Epithelial cell of proximal tubule (primary cell): ENCODE measurements at places on chromosomes 3 and 15. TPM values are rescaled to one million over a fixed set of nuclear protein-coding genes. Genes with fewer than 3 reads are reported as not detected.

The OIP5 gene
- total RNA-seq, result 21.8 and 35.4 TPM in 2 replicates

The HRG gene
- not detected in 2 replicates for total RNA-seq

The TMIE gene
- not detected in 2 replicates for total RNA-seq

The ALG1L2 gene
- total RNA-seq, result not detected in 2 replicates

The EMC7 gene
- 37.4 and 49.1 TPM in 2 replicates for total RNA-seq

GRCh38 chr3:53806182-53807116 lies 39.8 kb downstream of the CHDH start:
- peak; percentile 83 for DNase-seq

- DNase-seq, result no peak
Measured at GRCh38 chr3:72655131-72655551, 193.1 kb downstream of the SHQ1 start.

GRCh38 chr3:158882445-158882844 lies 80.6 kb downstream of the MFSD1 start:
- no peak for DNase-seq

DNA sequence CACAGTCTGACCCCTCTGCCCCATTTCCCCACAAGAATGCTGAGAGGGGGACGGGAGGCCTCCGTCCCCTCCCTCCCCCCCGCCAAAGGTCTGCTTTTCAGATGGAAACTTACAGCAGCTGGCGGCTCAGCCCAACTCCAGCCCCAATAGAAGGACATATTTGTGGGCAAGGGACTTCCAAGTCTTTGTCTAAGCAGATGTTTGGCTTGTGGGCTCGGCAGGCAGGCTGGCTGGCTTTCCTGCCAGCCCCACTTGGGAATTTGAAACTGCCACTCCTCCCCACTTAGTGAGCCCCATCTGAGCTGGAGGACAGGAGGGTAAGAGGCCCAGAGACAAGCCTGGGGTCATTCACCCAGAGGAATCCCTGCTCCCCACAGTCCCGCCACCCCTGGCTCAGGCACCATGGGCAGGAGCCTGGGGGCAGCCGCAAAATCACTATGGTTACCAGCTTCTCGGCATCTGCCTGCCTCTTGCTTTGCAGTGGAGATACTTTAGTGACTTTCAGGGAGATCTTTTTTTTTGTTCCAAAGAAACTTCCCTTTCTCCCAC lies 53.6 kb downstream of the LMCD1 start:
- no peak for DNase-seq

DNA sequence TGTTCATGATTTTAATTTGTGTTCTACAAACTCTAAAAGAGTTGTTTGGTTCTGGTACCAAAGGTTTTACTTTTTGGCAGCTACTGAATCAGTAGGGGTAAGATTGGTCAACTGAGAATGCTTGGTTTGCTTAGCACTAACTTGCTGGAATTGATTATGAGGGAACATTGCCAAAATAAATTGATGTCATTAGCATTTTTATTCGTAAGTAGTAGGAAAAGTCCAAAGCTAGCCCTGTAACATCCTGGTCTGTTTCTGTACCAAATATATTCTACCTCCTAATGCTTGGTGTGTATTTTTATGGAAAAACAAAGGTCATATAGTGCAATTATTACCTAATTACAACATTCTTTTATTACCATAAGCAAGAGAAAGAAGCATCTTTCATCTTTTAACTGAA lies 35.9 kb upstream of the KPNA4 start:
- no peak for DNase-seq

DNA sequence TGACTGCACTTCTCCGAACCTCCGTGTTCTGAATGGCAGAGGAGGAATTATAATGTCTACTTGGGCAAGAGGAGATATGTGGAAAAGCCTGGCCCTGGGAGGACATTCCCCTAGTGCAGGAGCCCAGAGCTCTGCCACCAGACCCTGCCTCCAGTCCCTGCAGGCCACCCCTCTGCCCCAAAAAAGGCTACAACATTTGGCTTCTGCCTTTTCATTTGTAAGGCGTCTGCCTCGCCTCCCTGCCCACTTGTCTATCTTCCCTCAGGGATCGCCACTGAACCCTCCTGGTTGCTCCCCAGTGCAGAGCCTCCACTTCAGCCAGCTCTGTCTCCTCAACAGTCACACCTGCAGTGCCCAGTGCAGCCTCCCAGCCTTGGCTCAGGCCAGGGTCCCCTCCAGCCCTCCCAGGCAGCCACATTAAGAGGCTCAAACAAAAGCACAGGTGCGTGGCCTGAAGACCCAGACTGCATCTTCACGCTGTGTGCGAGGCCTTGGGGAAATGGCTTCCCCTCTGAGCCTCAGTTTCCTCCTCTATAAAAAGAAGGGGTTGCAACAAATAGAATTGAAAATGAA lies 125.9 kb upstream of the SMAD3 start:
- DNase-seq, result no peak

GRCh38 chr3:55524565-55525244 lies 37.6 kb upstream of the WNT5A start:
- no peak for DNase-seq

- no peak for DNase-seq
Measured at GRCh38 chr15:67796196-67797127, 28.8 kb upstream of the SKOR1 start.

GRCh38 chr3:136990826-136991225 lies 33.0 kb downstream of the IL20RB start:
- no peak for DNase-seq

DNA sequence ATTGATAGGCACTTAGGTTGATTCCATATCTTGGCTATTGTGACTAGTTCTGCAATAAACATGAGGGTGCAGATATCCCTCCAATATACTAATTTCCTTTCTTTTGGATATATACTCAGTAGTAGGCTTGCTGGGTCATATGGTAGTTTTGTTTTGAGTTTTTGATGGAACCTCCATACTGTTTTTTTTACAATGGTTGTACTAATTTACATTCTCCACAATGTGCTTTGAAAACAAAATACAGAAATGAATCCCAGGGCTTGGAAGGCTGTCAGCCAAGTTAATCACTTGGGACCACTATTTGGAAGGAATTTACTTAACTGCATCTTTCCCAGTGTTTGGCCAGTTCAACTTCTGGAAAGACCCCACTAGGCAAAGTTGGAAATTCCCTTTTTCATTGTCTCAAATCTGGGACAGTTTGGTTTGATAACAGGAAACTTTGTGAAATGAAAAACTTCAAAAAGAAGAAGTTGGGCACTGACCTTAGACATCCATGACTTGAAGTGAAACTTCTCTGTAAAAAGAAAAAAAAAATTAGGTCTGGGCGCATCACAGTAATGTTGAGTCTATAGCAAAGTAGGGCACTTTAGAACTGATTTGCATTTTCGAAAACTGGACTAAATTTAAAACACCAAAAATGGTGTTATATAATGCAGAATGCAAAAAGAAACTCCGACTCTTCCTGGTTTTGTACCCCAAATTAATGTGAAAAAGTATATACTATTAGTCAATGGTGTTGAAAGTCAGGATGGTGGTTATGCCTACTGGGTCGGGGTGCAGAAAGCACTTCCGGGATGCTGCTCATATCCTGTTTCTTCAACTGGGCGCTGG lies 6.0 kb downstream of the CTSH start:
- DNase-seq, result no peak

GRCh38 chr3:161117646-161118045 lies 12.5 kb upstream of the B3GALNT1 start:
- no peak for DNase-seq
